ENCODE measurements at places on chromosomes 12 and 14.

- no peak overlapping the region for H3K27ac ChIP-seq
- DNase-seq = no peak
- H3K36me3 ChIP-seq = no peaks in the 10 kb centered on the region
- no peaks in the 10 kb centered on the region for H3K4me1 ChIP-seq
Observed at GRCh38 chr12:52132754-52133161, 53.3 kb downstream of the SMIM41 start.

DNA sequence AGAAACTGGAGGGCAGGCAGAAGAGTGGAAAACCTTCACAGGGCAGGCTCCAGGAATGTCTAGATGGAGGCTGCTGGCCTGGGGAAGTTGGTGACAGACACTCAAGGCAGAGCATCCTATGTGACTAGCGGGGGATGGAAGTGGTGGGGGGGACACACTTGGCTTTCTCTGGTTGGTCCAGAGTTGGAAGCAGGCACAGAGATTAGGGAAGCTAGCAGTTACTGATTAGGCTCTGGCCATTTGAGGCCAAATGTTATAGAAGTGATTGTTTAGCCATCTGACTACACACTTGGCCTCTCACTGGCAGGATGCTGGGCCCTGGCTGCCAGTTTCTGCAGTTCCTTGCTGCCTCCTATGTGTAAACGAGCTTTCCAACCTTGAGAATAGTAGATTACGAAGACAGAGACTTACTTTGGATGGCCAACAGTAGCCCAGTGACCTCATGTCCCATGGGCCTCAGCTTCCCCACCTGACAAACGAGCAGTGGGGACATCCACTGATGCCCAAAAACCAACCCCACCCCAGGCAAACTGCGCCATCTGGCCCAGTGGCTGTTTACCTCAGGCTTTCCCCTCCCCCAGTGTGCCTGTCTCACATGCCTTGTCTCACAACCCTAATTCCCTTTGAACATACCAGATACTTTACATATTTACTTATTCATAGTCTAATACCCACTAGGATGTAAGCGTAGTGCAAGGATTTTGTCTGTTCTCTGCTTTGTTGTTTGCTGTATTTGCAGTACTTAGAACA lies 102.7 kb downstream of the PAPLN start:
- no peaks in the 10 kb centered on the region for H3K27me3 ChIP-seq
- no peaks in the 10 kb centered on the region for H3K4me1 ChIP-seq
- H3K27ac ChIP-seq = no peak overlapping the region
- H3K36me3 ChIP-seq = no peaks in the 10 kb centered on the region
- H3K4me3 ChIP-seq = no peak overlapping the region

- no peaks in the 10 kb centered on the region for H3K4me1 ChIP-seq
- H3K4me3 ChIP-seq = no peak overlapping the region
- no peak for DNase-seq
- H3K27ac ChIP-seq = no peak overlapping the region
- no peaks in the 10 kb centered on the region for H3K36me3 ChIP-seq
- no peaks in the 10 kb centered on the region for H3K27me3 ChIP-seq
Observed at GRCh38 chr12:130246560-130246959, 84.3 kb downstream of the FZD10 start.

- H3K27me3 ChIP-seq = no peaks in the 10 kb centered on the region
- no peaks in the 10 kb centered on the region for H3K36me3 ChIP-seq
- no peak overlapping the region for H3K4me3 ChIP-seq
- no peak overlapping the region for H3K27ac ChIP-seq
Observed at GRCh38 chr12:115337693-115338543, 653.9 kb upstream of the TBX3 start.

DNA sequence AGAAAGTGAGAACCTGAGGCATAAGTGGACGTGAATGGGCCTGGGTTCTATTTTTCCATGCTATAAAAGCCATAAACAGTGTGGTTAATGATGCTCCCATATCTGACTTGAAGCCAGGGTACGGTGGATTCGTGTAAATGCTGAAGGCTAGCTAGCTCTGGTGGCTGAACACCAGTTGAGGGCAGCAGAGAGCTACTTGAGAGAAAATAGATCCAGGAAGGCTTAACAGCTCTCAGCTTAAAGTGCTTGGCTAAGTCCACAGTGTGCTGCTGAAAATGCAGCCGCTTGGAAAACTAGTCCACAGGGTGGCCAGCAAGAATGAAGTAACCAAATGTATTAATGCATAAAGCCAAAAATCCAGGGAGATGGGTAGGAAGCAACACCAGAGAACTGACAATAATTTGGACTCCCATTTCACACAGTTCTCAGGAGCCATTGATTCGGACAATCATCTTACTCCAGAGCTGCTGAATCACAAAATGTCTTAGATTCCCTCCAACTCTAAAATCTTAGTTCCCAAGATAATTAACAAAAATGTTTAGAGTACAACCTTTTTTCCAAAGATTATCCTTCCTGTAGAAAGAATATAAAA lies 15.0 kb upstream of the FOXG1 start:
- H3K4me3 ChIP-seq = no peak overlapping the region
- DNase-seq = no peak
- no peaks in the 10 kb centered on the region for H3K4me1 ChIP-seq
- H3K36me3 ChIP-seq = no peaks in the 10 kb centered on the region
- no peaks in the 10 kb centered on the region for H3K27me3 ChIP-seq

DNA sequence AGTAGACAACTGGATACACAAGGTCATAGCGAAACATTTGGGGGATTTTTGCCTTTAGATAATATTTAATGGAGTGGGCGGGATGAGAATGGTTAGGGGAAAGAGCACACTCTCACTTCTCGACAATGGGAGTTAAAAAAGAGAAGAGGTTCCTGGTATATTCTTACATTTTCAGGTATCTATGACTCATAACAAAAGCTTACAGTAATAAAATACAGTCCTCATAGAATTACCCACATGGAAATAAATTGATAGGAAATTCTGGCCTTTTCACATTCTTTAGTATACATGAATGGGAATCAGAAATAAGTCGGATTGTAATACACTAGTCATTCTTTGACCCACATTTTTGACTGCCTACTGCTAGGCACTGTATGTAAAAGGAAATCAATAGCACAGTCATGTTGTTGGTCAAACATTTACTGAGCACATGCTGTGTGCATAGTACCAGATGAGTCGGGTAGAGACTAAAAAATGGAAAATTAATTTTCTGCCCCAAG lies 8.2 kb upstream of the CRADD start:
- H3K4me1 ChIP-seq = no peaks in the 10 kb centered on the region
- no peaks in the 10 kb centered on the region for H3K36me3 ChIP-seq
- DNase-seq = no peak

DNA sequence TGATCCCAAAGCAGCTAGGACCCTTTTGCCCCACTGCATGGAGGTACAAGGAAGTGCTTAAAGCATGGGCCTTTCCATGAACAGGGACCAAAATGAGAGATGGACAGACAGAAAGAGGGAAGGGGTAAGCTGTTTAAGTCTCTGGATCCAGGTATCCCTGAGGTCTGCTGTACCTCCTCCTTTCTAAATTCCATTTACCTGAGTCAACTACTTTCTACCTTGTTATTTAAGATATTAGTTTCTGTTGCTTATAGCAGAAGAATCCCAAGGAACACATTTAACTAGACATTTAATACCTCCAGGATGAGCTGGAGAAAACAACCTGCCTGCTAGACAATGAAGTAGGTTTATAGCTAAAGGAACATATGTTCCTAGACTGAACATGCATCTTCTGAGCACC lies 157.6 kb upstream of the TMCC3 start:
- H3K27me3 ChIP-seq = no peaks in the 10 kb centered on the region
- no peak overlapping the region for H3K4me3 ChIP-seq
- no peak for DNase-seq
- no peaks in the 10 kb centered on the region for H3K4me1 ChIP-seq
- H3K27ac ChIP-seq = no peak overlapping the region

DNA sequence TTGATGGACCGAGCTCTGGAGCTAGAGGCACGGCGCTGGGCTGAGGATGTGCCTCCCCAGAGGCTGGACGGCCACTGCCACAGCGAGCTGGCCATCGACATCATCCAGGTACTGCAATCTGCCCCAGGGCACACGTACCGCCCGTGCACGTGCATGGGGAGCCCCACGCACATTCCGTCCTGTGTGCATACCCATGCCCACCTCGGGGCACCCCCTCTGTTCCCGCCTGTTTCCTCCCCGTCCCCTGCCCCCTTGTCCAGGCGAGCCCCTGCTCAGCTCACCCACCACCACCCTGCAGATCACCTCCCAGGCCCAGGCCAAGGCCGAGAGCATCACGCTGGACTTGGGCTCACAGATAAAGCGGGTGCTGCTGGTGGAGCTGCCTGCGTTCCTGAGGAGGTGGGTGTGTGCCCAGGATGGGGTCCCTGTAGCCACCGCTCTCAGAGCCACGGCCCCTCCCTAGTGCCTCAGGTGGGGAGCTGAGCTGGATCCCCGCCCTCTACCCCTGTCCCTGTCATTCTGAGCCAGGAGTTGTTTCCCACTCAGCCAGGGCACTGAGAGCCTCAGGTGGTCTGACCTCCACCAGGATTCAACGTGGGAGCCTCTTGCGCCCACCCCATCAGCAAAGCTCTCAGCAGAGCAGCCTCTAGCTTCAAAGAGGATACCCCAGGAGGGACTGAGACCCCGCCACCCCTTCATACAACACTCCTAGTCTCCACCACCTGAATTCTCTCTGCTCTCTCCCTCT lies 6.9 kb downstream of the TNFAIP2 start:
- H3K27me3 ChIP-seq = no peaks in the 10 kb centered on the region
- H3K36me3 ChIP-seq = no peaks in the 10 kb centered on the region
- no peak overlapping the region for H3K4me3 ChIP-seq
- no peaks in the 10 kb centered on the region for H3K4me1 ChIP-seq

DNA sequence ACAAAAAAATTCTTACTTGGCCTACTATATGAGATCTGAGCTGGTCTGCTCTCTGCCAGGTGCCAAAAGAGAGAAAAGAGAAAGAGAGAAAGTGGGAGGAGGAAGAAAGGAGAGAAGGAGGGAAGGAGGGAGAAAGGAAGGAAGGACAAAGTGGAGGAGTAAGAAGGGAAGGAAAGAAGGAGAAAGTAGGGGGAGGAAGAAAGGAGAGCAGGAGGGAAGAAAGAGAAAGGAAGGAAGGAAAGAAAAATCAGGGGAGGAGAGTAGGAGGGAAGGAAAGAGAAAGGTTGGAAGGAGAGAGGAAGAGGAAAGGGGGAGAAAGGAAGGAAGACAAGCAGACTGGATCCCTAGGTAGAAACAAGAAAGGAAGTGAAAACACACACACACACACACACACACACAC lies 96.8 kb downstream of the RPS29 start:
- H3K4me1 ChIP-seq = no peaks in the 10 kb centered on the region
- DNase-seq = no peak
- H3K27ac ChIP-seq = no peak overlapping the region

GRCh38 chr12:8648576-8649205 lies 13.9 kb downstream of the MFAP5 start:
- no peak overlapping the region for H3K4me3 ChIP-seq
- H3K4me1 ChIP-seq = peaks cover 17% of the 10 kb centered on the region
- H3K27ac ChIP-seq = no peak overlapping the region
- no peaks in the 10 kb centered on the region for H3K36me3 ChIP-seq
- DNase-seq = no peak

- no peaks in the 10 kb centered on the region for H3K27me3 ChIP-seq
- H3K4me3 ChIP-seq = no peak overlapping the region
- no peak for DNase-seq
- no peaks in the 10 kb centered on the region for H3K4me1 ChIP-seq
Observed at GRCh38 chr12:3242199-3242863, 165.2 kb downstream of the TSPAN9 start.

DNA sequence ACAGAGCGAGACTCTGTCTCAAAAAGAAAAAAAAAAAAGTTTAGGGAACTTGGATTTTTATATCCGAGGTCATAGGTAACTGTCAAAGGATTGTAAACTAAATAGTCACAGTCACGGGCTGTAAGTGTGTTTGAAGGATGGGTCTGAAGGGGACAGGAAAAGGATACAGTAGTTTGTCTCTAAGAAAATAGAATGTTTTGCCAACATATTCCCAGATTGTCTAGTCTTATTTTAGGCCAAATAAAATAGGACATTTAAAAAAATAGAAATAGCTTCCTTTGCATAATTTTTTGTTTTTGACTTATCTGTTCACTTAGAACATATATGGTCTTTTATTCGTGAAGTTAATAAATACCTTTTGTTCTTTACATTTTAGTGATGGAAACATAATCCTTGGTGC lies 24.2 kb upstream of the REP15 start:
- DNase-seq = no peak
- peaks cover 3% of the 10 kb centered on the region for H3K27me3 ChIP-seq
- H3K4me1 ChIP-seq = no peaks in the 10 kb centered on the region
- H3K27ac ChIP-seq = no peak overlapping the region

GRCh38 chr12:79973801-79974200 lies 38.9 kb upstream of the PPP1R12A start:
- H3K27me3 ChIP-seq = no peaks in the 10 kb centered on the region
- no peaks in the 10 kb centered on the region for H3K36me3 ChIP-seq
- no peaks in the 10 kb centered on the region for H3K4me1 ChIP-seq
- H3K27ac ChIP-seq = no peak overlapping the region
- H3K4me3 ChIP-seq = no peak overlapping the region
- no peak for DNase-seq

GRCh38 chr12:81758421-81759189 lies 545 bp downstream of the PPFIA2 start:
- no peak for DNase-seq
- H3K36me3 ChIP-seq = no peaks in the 10 kb centered on the region
- no peak overlapping the region for H3K27ac ChIP-seq
- no peaks in the 10 kb centered on the region for H3K27me3 ChIP-seq
- H3K4me1 ChIP-seq = peaks cover 6% of the 10 kb centered on the region

GRCh38 chr12:63325757-63326156 lies 174.8 kb upstream of the AVPR1A start:
- no peaks in the 10 kb centered on the region for H3K27me3 ChIP-seq
- no peaks in the 10 kb centered on the region for H3K36me3 ChIP-seq
- no peak for DNase-seq
- H3K27ac ChIP-seq = no peak overlapping the region

DNA sequence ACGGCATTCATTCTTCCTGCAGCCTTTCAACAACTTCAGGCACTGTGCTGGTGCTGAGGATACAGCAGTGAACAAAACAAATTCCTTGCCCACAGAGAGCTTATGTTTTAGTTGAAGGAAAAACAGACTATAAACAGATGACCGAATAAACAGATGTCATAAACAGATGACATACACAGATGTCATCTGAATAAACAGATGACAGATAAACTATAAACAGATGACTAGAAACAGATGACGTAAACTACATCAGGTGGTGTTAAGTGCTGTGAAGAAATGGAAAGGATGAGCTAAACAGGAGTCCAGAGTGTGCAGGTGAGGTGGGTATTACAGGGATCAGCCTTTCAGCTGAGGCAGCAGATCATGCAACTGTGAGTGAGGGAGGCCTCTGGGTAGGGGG lies 80.9 kb downstream of the FAR2 start:
- no peak overlapping the region for H3K4me3 ChIP-seq
- H3K36me3 ChIP-seq = no peaks in the 10 kb centered on the region
- H3K4me1 ChIP-seq = no peaks in the 10 kb centered on the region
- H3K27me3 ChIP-seq = no peaks in the 10 kb centered on the region
- DNase-seq = no peak

DNA sequence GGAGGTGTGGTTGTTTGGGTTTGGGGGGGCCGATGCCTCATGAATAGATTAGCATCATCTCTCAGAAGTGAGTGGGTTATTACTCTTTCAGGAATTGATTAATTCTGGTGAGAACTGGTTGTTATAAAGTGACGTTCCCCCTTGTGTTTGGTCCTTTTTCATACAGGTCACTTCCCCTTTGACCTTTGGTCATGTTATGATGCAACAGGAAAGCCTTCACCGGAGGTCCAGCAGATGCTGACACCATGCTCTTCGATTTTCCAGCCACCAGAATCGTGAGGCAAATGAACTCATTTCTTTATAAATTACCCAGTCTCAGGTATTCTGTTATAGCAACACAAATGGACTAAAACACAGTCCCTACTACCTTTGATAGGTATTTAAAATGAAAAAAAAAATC lies 439.4 kb downstream of the NELL2 start:
- DNase-seq = no peak
- H3K4me1 ChIP-seq = no peaks in the 10 kb centered on the region
- no peak overlapping the region for H3K4me3 ChIP-seq
- no peaks in the 10 kb centered on the region for H3K27me3 ChIP-seq
- no peaks in the 10 kb centered on the region for H3K36me3 ChIP-seq
- no peak overlapping the region for H3K27ac ChIP-seq

Data from effector memory CD4-positive, alpha-beta T cell (primary cell).